ENCODE measurements at places on chromosomes 3 and 15.

- DNase-seq, result no peak
These were observed 28.3 kb downstream of the CAPN3 start for GRCh38 chr15:42387603-42388002.

- peak; percentile 28 for DNase-seq
These were observed 15.2 kb downstream of the ST3GAL6 start for GRCh38 chr3:98778383-98778782.

DNA sequence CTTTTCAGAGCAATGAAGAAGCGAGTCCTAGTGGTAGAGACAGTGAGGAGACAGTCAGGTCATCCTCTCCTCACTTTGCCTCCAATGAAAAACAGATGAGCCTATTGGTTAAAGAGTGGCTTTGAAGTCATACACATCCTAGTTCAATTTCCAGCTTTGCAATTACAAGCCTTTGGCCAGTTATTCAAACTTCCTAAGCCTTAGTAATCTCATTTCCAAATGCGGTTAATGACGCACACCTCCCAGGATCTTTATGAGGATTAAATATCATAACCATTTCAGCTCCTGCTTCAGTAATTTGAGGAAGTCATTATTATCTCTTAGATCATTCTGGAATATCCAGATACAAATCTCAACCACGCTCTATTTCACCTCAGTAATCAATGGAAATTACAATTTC is 10.0 kb upstream of the ST6GAL1 start:
- DNase-seq, result no peak

- no peak for DNase-seq
These were observed 9.0 kb downstream of the FANCD2OS start for GRCh38 chr3:10099041-10099440.

GRCh38 chr15:85741021-85741421 is 53.7 kb downstream of the KLHL25 start:
- no peak for DNase-seq

DNA sequence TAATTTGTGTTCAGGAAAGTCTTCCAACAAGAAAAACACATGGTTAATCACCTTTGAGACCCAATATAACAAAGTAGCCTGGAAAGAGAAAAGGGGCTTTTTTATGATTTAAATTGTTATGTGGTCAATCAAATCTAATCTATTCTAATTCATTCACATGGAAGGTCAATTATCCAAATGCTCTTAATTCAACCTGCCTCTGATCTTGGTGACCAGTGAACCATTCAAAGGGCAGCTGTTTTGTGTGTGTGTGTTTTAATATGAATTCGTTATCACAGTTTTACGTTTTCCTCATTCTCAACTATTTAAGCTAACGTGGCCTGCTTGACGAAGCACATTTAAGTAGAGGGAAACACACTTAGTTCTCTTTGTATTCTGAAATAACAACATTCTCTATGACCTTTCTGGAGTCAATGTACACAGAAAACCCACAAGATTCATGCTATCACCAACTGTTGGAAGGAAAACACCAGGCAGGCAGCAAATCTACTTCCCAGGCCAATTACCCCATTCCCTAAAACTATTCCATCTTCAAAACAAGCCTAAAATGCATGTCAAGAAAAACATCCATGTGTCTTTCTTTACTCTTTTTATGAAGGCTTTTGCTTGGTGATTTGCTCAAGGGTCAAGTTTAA is 195.4 kb downstream of the SUCLG2 start:
- no peak for DNase-seq

DNA sequence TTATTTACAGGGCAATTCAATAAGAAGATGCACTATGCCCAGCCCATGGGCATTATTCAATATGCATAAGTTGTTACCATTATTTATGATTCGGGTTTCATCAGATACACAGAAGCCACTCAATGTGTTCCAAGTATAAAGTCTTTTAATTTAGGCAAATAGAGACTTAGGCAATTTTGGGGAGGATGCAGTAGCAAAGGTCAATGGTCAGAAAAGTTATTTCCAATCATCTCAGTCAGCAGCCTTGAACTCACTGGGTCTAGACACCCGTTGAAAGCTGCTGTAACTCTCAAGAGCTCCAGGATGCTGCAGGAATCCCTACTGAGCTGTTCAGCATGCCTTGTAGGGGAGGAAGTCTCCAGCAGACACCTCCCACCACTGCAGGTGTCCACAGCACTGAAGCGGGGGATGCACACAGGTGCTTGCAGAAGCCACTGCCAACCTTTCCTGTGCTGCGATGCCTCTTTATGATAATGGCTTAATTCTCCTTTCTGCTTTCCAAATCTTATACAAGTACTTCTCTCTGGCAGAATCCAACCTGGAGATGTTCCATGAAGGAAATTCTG is 155.0 kb upstream of the SUCLG2 start:
- DNase-seq, result no peak

- DNase-seq, result no peak
These were observed 23.3 kb upstream of the LARS2 start for GRCh38 chr3:45365060-45365459.

DNA sequence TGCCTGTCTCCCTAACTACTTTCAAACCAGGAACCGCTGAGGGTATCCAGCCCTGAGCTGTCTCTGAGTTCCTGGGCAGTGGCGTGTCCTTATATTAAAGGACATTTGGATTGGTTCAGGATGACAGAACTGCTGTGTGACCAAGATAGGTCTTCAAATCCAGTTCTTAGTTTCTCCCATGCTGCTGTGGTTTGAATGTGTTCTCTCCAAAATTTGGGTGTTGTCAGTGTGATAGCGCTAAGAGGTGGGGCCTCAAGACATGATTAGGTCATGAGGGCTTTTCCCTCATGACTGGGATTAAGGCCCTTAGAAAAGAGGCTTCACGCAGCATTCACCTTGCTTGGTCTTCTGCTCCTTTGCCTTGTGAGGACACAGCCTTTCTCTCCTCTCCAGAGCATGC is 376.5 kb upstream of the TPM1 start:
- DNase-seq, result no peak

DNA sequence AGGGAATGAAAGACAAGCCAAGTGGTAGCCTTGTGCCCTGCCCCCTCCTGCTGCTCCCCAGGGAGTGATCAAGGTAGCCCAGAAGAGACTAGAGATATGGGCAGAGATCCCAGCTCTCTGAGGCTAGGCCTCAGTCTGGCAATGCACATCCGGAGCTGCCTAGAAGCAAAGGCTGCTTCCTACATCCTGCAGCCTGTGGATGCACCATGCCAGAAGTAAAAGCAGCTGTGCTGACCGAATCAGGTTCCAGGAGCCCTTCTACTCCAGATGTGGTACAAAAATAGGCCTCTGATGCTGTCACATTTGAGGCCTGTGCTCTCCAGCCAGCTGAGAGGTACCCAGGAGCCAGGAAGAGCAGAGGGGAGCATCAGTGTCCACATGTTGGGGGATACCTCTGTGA is 16.0 kb downstream of the TRAIP start:
- DNase-seq, result no peak

- no peak for DNase-seq
These were observed 86.9 kb downstream of the DCLK3 start for GRCh38 chr3:36677331-36678007.

- no peak for DNase-seq
These were observed 97.2 kb downstream of the HES1 start for GRCh38 chr3:194233150-194233549.

DNA sequence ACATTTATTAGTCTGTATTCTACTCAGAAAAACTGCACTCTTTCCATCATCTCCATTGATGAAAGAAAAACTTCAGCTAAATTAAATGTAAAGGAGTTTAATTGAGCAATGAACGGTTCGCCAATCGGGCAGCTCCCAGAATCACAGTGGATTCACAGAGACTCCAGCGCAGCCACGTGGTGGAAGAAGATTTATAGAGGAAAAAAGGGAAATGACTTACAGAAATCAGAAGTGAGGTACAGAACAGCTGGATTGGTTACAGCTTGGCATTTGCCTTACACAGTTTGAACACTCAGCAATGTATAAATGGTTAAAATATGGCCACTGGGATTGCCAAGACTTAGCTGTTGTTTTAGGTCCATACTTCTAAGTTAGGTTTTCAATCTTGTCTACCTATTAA is 2.8 kb upstream of the SUCLG2 start:
- DNase-seq, result peak; percentile 63

DNA sequence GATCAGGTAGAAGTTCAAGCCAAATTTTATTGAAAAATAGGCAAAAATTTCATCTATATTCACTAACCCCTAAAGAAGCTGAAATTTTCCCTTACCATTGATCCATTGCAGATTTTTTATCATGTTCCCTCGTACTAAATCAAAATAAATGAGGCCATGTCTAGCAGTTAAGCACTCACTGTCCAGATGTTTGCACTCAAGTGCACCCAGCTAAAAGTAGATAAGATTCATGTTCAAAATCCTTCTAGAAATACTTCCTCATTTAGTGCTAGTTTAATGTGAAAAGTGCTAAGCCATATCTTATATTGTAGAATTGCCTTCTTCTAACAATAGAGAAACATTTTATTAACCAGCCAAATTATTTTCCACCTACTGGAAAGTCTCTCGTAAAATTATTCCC is 164.7 kb upstream of the UBE2E2 start:
- peak; percentile 8 for DNase-seq

DNA sequence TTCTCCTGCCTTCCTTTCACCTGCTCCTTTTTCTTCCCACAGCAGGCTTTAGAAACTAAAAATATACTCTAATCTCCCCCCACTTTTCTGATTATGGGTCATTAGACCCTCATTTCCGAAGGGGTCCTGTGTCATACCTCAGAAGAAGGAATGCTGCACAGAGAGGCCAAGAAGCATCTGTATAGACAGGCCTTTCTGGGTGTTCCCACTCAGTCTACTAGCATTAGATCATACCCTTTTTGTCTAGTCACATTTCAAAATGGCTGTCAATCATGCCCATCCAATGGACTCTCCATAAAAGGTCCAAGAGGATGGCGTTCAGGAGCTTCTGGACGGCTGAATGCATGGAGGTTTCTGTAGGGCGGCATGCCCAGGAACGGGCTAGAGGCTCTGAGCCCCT is 192.2 kb downstream of the SUCLG2 start:
- DNase-seq, result no peak

- DNase-seq, result no peak
These were observed 94.3 kb downstream of the AQP9 start for GRCh38 chr15:58232281-58233065.

DNA sequence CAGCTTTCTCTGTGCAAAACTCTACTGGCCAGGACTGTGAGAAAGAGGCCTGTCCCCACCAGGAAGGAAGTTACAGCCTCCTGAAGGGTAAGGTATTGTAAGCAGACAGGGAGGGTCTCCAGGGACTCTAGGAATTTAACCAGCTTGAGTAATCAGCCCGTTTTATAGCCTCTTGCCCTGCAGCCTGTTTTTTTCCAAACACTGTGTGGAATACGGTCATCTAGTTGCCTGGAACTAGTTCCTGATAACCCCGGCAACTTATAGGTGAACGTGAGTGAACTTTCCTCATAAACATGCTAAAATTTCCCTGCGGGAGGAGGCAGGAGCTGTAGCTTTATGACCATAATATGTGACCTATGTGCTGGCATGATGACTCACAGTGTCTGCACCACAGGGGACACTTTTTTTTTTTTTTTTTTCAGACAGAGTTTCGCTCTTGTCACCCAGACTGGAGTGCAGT is 60.1 kb upstream of the DAZL start:
- peak; percentile 29 for DNase-seq

DNA sequence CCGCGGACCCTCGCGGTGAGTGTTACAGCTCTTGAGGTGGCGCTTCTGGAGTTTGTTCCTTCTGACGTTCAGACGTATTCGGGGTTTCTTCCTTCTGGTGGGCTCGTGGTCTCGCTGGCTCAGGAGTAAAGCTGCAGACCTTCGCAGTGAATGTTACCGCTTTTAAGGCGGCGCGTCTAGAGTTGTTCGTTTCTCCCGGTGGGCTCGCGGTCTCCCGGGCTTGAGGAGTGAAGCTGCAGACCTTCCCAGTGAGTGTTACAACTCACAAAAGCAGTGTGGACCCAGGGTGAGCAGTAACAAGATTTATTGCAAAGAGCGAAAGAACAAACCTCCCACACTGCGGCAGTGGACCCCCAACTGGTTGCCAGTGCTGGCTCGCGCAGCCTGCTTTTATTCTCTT is 177.1 kb downstream of the UACA start:
- DNase-seq, result no peak

DNA sequence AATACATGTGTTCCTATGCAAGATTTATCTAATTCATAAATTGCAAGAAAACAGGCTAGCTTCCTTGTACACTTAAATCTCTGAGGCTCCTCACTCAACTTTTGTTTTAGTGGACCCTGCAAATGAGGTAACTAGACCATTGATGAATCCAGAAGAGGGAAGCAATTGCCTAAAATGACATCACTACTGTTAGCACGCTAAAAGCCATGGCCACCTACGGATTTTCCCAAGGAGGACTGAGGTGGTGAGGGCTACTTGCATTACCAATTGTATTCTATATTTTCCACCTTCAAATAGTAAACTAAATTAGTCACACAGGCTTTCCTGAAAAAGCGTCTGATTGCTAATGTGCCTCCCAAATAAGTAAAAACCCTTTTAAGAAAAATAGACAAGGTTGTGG is 140.7 kb downstream of the GADL1 start:
- DNase-seq, result no peak

- peak; percentile 77 for DNase-seq
These were observed 2.4 kb upstream of the SKIC8 start for GRCh38 chr15:78301828-78302227.

DNA sequence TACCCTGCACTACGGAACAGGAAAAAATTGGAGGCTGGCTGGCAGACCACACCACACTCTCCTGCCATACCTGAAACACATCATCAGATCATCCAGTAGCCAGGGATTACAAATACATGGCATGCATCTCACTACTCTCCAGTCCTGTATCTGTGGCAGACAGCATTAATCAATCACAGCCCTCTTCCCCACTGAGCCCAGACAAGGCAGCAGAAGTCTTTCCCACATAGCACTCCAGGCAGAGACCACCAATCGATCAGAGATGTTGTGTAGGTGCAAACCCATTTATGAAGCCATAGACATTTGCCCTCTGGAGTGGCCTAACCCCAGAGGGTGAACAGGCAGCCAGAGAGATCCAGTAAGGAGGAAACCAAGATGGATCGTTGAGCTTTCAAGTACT is 410.9 kb upstream of the PROK2 start:
- DNase-seq, result no peak

GRCh38 chr15:40379853-40380252 is 2.7 kb upstream of the KNSTRN start:
- DNase-seq, result peak; percentile 47

DNA sequence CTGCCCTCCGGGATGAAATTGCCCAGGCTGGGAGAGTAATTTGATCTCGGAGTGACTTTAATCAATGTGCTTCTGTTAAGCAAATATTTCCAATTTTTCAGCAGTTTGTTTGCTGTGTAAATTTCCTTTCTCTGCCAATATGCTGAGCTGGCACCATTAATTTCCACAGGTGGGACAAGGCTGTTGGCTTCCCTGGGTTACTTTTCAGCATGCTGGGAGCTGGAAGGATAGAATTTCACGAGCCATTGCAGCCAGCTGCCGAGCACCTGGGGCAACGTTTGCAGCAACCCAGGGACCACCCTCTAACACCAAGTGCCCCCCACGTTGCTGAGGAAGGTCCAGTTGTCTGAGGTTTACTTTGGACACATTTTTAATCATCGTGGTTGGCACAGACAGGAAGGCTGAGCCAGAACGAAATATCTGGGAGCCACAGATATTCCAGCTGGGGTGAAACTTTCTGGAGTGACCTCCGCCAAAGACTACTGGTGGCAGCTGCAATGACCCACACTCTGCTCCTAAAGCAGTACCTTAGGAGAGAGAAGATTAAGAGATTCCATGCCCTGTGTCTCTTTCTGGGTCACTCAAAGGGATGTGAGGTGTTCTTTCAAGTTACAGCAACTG is 293.3 kb upstream of the RGMA start:
- no peak for DNase-seq

- no peak for DNase-seq
These were observed 470.6 kb upstream of the BCHE start for GRCh38 chr3:166307756-166308350.

- DNase-seq, result no peak
These were observed 253.1 kb downstream of the NLGN1 start for GRCh38 chr3:173650596-173650995.
